Left forelimb (tissue), 1 donor: ENCODE measurements at places on chromosomes 4 and X.

- no peak for DNase-seq
Measured at GRCh38 chr4:150821641-150822040, 193.4 kb downstream of the LRBA start.

DNA sequence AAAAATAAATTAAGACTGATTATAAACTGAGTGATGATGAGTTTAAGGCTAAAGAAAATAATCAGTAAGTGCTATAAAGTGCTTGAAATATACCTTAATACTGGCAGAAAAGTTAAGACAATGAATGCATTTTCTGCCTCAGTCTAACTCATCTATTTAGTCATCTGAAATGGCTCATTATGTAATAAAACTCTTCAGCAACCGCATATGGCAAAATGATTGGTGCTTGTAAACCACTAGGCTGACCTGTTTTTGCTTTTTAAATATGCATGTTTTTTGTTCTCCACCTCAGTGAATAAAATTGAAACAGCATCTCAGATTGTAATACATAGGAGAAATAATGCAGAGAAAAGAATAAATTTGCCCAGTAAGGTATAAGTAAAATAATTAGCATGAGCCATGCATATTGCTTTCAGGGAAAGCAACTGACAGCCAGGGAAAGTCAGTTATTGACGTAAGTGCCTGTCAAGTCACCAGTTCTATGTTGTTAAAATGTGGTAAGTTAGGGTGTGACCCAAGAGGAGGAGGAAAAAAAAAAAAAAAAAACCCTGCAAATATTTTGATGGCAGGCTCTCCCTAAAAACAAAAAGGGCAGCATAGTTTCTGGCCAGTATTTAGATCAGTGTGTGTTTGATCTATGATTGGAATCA, 167.5 kb downstream of the PALLD start:
- no peak for DNase-seq

DNA sequence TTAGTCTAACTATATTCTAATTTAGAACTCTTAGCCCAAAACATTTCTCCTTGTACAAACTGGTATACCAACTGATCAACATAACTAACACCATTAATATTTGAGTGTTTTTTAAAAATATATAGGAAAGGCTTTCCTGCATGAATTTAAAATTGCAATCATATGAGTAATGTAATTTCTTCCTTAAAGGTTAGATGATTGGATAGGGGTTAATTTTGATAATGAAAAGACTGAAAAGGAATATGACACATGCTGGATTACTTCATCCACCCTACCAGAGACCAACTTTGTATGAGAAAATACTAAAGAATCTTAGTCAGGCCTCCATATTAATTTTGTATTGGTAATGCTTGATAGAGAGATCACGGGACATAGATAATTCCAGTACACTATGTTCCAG, 25.1 kb upstream of the PLS3 start:
- no peak for DNase-seq

GRCh38 chrX:10648614-10649013, 28.2 kb upstream of the MID1 start:
- no peak for DNase-seq

GRCh38 chrX:101745046-101745445, 85.4 kb upstream of the ARMCX2 start:
- no peak for DNase-seq

DNA sequence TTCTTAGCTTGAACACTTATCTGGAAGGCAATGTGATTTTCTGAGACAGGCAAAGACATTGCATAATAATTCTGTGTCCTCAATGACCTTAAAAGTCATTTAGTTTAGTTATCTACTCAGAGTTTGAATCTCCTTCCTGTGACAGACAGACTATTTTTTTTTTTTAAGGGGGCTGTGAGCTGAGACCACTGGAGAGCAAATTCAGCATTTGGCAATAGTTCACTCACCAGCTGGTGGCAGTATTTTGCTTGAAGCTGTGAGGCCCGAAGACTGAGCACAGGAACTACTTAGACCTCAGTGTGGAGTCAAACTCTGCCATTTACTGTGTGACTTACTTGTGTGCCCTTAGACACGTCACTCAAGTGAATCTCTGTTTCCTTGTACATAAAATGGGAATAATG, 22.9 kb upstream of the CPE start:
- DNase-seq: no peak

DNA sequence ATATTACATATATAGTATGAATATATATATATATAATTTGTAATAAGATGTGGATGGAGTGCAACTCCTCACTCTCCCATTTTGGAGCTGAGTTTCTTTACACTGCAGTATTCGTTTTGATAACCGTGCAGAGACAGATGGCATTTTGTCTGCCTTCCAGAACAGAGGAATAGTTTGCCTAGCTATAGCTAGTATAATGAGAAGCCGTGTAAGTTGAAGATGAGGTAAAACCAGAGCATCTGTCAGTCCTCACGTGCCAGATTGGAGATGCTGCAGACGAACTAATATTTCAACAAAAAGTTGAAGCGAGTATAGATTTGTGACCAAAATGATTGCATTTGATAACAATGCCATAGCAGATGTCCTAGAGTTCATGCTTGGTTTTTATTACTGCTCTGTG, 180.6 kb downstream of the FMR1NB start:
- DNase-seq: no peak

GRCh38 chr4:174318829-174319764, 35.4 kb downstream of the CEP44 start:
- no peak for DNase-seq

- DNase-seq: peak; percentile 62
Measured at GRCh38 chrX:40174001-40174853, 76.5 kb upstream of the BCOR start.

GRCh38 chr4:90904021-90904420, 776.8 kb downstream of the CCSER1 start:
- DNase-seq: no peak

DNA sequence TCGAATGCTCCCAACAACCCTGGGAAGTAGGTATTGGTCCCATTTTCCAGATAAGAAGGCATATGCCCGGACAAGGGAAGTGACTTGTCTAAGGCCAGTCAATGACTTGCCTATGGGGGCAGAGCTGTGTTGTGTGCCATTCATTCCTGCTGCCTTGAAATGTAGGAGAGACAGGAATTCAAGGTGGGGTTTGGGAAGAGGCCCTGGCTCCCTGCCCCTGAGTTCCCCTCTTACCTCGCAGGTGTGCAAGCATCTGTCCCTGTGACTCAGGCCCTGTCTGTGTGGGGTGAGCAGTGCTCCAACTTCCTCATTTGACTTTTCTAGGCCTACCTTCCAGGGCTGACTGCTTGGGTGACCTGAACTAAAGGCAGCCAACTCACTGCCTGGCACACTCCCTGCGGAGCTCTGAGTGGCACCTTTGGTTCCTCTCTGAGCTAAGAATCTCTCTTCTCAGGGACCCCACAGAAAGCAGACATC, 5.1 kb downstream of the EFNB1 start:
- no peak for DNase-seq

DNA sequence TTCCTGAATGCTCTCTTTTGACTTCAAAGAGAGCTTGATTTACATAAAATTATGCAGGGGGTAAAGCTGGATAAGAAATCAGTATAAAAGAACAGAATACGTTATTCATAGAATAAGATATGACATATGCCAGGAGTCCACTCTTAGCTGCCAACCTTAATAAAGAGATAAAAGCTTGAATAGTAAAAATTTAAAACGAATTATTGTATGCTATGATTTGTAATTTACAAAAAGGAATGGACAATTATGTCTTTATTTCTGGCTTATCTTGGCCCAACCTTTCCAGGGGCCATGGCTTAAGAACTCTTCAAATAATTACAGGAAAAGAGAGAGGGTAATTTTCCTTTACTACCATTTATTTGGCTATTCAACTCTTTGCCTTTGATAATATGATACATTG, 192.2 kb upstream of the ITM2A start:
- DNase-seq: no peak
